ENCODE measurements at places on chromosomes 4 and X. TPM values are rescaled to one million over a fixed set of nuclear protein-coding genes. Genes with fewer than 3 reads are reported as not detected.

The NEXMIF gene
- total RNA-seq = 1.8 TPM

DNA sequence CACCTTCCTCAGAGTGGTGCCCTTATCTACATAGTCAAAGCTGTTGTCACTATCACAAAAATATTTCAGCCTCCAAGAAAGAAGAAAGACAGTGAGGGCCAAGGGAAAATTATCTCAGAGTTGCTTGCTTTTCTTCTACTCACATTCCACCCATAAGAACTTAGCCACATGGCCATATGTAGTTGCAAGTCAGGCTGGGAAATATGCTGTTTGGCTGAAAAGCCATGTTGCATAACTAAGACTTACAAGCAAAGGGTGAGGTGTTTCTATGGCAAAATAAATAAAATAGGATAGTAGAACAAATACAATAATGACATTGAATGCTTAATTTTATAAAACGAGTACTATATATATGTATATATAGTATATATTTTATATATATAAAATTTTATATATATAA, 365.9 kb upstream of the PABPC4L start:
- no peak for DNase-seq

DNA sequence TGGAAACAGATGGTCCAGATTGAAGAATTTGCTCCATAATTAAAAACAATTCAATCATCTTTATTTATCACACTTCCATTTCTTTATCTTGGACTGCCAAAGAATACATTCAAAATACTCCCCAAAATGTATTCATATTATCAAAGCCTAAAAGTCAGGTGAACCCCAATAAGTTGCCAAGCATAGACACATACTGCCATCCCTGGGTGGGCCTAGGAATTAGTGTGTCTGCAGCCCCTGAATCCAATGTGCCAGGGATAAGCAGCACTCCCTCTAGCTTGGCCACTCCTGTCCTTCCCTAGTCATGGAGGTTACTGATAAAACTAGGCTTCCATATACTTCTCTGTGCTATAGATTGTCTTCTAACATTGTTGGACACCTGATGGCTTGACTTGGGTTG, 199.9 kb downstream of the TENM3 start:
- DNase-seq = no peak

- no peak for DNase-seq
Measured at GRCh38 chrX:112687189-112687691, 7.5 kb upstream of the LHFPL1 start.

- no peak for DNase-seq
Measured at GRCh38 chr4:6869944-6870343, 39.7 kb upstream of the TBC1D14 start.
